ENCODE measurements at places on chromosomes 11 and 22. TPM values are rescaled to one million over a fixed set of nuclear protein-coding genes. Genes with fewer than 3 reads are reported as not detected.

DNA sequence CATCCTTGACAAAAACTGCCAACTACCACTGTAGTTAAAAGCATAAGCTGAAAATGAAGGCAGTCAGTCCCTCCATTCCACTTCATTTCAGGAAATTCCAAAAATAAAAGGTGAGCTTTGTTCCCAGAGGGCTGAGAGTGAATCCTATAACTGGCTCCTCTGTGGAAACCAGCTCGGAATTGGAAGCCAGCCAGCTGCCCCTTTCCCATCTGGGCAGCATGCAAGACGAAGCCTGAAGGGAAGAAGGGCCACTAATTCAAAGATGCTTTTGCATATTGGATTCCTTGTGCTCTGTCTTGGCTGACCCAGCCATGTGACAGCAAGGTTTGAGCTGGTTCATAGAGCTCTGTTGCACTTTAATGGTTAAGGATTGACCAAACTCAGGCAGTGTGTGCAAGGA is 83.4 kb downstream of the ALX4 start:
- no peaks in the 10 kb centered on the region for H3K27me3 ChIP-seq
- no peaks in the 10 kb centered on the region for H3K36me3 ChIP-seq
- H3K4me3 ChIP-seq: no peak overlapping the region
- no peak overlapping the region for H3K27ac ChIP-seq
- peaks cover 14% of the 10 kb centered on the region for H3K4me1 ChIP-seq
- no peak for DNase-seq

The CEP164 gene
- 18.3 TPM for total RNA-seq

- no peak for DNase-seq
- no peak overlapping the region for H3K4me3 ChIP-seq
- H3K36me3 ChIP-seq: no peaks in the 10 kb centered on the region
- no peaks in the 10 kb centered on the region for H3K27me3 ChIP-seq
- H3K4me1 ChIP-seq: peaks cover 5% of the 10 kb centered on the region
- H3K27ac ChIP-seq: no peak overlapping the region
These were observed 50.6 kb downstream of the ELFN2 start for GRCh38 chr22:37376643-37377042.

GRCh38 chr22:40392618-40393017 is 22.2 kb downstream of the SGSM3 start:
- no peaks in the 10 kb centered on the region for H3K36me3 ChIP-seq
- H3K27ac ChIP-seq: no peak overlapping the region
- DNase-seq: no peak
- peaks cover 8% of the 10 kb centered on the region for H3K4me1 ChIP-seq
